Activated CD4-positive, alpha-beta T cell treated with anti-CD3 and anti-CD28 coated beads, Interleukin-2, amount 10 ng/mL, durations not matched to agents 24 days and 14 days (primary cell): ENCODE measurements at places on chromosomes 7 and 10. TPM values are rescaled to one million over a fixed set of nuclear protein-coding genes. Genes with fewer than 3 reads are reported as not detected.

GRCh38 chr7:94655126-94655847 is 646 bp downstream of the SGCE start:
- peak; percentile 61 for DNase-seq

Gene SRRM3
- 0.09 and 0.17 TPM in 2 replicates for total RNA-seq

- no peak for DNase-seq
Measured at GRCh38 chr10:92268748-92269147, 22.1 kb downstream of the CPEB3 start.

DNA sequence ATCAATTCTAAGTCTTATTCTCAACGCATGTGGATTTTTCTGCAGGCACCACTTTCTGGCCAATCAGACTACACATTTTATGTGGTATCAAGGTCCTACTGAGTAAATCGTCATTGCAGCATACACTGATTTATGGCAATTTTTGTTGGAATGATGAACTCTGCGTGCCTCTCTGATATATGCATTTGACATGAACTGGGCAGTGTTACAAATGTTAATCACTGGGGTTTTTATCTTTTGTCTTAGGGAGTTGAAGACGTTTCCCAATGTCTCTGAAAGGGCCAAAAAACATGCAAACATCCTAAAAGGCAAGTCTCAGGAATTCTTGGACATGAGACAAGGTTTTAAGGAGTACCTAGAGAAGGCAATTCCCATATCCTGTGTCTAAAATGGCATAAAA is 809.5 kb upstream of the CELF2 start:
- DNase-seq: no peak

DNA sequence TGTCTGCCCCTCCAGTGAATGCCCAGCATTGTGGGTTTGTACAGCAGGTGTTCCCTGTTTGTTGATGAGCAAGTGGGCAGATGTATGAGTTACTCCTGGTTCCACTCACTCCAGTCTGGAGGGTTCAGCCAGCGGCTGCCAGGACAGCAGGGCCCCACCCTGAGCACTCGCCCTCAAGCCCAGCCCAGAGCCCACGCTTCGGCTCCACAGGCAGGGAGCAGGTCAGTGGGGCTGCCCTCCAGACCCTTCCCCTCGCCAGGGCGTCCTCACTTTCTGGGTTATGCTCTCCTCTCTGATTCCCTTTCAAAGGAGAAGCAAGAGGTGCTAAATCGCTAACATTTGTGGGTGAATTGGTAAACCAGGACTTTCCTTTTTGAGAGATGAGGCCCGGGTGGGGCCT is 4.8 kb upstream of the VIPR2 start:
- no peak for DNase-seq

GRCh38 chr7:158113321-158114025 is 474.1 kb downstream of the PTPRN2 start:
- no peak for DNase-seq

DNA sequence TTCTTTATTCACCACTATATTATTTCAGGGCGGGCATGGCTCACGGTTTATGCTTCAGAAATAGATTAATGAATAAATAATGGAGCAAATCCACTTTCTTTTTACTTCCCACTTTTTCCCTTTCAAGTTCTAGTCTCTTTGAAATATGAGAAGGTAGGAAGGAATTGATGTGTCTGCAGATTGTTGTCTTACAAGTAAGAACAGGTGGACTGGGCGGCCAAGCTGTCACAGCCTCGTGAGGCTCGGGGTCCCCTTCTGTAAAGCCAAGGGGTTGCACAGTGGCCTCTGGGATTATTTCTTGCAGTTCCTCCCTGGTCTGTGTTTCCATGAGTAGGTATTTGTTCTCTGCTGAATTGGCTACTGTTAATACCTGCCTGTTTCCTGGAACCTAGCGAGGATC is 11.2 kb downstream of the VWA2 start:
- DNase-seq: no peak

- no peak for DNase-seq
Measured at GRCh38 chr7:116952635-116953371, 498 bp upstream of the ST7 start.

DNA sequence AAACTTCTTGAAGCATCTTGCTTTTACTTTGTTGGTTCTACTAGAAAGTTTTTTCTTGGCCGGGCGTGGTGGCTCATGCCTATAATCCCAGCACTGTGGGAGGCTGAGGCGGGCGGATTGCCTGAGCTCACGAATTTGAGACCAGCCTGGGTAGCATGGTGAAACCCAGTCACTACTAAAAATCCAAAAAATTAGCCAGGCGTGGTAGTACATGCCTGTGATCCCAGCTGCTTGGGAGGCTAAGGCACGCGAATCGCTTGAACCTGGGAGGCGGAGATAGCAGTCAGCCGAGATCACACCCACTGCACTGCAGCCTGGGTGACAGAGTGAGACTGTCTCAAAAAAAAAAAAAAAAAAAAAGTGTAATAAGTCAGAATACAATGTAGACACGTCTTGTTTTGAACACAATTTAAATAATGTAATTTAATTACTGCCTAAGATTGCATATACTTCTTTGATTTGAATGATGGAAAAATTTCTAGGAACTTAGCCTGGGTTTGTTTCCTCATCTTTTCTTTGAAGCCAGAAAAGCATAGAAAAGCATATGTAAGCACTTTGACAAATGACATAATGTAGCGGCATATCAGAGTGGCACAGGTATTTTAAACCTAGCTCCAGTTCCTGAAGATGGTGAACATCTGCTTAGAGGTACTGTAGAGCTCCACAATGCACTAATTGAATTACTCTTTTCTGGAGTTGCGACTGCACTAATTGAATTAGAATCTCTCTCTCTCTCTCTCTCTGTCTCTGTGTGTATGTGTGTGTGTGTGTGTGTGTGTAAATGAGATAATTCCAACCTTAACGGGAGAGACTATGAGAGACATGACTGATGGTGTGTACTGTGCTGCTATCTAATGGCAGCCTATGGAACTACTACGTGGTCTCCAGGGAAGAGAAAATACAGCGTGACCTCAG is 87.8 kb downstream of the BTRC start:
- DNase-seq: peak; percentile 71

- no peak for DNase-seq
Measured at GRCh38 chr10:120794390-120794789, 56.8 kb upstream of the WDR11 start.

Gene MEIG1
- total RNA-seq: not detected in 2 replicates

DNA sequence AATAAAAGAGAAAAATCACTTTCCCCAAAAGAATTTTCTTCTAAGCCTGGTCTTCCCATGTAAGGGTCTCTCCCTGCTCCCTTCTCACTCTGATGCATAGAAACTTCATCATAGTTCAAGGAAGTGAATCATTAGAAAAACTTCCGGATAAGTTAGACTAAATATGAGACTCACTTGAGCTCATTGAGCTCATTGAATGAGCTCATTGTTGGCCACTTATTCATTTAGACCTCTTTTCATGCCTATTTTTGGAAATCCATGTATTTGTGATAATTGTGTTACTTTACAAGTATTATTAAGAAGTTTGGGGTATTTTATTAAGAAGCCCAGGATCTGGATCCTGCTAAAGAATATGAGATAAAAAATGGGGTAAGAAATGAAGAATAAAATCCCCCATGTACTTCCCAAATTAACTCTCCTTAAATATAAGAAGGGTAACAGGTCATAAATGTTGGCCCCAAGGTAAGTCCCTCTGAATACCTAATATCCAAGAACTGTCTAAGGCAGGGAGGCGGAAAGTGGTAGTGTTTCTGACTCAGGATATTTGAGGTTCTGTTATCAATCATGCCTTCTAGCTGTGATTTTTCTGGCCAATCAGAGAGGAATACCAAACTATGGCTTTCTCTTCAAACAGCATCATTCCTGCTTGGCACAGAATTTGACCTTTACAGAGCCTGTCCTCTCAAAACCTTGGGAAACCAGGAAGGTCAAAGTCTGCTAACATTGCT is 236.5 kb upstream of the PTN start:
- DNase-seq: no peak

GRCh38 chr10:3867454-3868270 is 82.7 kb upstream of the KLF6 start:
- DNase-seq: no peak

- no peak for DNase-seq
Measured at GRCh38 chr7:111607621-111608020, 45.3 kb upstream of the IMMP2L start.

Gene SPDYE2
- total RNA-seq: 0.19 TPM in 1 of 2 replicates, not detected in the other

Gene PMPCB
- 73.1 and 75.9 TPM in 2 replicates for total RNA-seq

GRCh38 chr7:47905076-47905920 is 43.0 kb downstream of the PKD1L1 start:
- no peak for DNase-seq

DNA sequence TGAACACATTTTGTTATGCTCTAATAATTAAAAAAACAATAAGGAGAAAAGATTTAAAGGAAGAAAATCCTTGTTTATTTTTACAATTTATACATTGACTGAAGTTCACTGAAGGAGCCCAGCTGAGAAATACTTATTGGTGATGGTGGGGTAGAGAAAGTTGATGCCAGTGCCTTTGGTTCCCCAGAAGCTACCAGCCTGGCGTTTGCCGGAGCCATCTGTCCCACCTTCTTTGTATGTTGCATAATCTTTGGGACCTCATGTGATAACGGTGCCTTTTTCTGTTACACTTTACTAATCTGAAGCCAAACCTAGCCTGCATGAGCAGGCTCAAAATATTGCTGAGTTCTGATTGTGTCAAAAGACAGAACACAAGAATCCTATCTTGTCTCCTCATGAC is 22.7 kb downstream of the ZNF365 start:
- DNase-seq: no peak

GRCh38 chr10:121835376-121835775 is 92.5 kb downstream of the ATE1 start:
- no peak for DNase-seq

DNA sequence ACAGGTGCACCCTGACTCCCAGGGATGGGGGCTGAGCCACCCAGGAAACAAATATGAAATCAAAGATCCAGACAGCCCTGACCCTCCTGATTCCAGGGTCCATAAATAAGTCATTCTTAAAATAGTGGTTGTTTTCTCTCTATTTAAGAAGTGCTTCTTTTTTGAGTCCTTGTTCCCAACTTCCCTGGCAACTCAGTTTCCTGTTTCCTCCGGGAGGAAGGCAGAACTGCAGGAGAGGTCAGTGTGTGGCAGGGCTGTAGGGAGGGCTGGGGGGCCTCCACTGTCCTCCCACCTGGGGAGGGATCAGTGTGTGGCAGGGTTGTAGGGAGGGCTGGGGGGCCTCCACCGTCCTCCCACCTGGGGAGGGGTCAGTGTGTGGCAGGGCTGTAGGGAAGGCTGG is 88.7 kb upstream of the PDGFA start:
- DNase-seq: no peak

GRCh38 chr7:139798892-139799291 is 21.1 kb upstream of the HIPK2 start:
- no peak for DNase-seq

Gene TMEM196
- not detected in 2 replicates for total RNA-seq

DNA sequence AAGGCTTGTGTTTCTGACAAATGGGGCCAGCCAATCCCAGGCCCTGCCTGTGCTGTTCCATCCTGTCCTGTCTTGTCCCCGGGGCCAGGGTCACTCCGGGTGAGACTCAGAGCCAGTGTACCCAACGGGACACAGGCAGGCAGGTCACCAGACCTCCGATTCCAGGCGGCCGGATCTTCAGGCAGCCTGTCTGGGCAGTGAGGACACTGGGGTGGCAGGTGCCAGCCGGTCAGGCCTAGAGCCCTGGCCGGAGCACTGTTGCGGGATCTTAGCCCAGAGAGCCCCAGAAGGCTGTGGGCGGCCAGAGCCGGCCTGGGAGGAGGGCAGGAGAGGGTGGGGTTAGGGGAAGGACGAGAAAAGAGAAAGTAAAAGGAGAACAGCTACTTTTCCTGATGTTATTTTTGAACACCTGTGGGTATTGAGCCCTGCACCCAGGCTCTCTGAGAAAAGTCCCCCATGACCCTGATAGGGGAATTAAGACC is 134.3 kb upstream of the TNRC18 start:
- DNase-seq: peak; percentile 77

GRCh38 chr10:77844713-77845445 is 81.7 kb downstream of the DLG5 start:
- DNase-seq: no peak

Gene UPK3B
- total RNA-seq: 1.1 and 1.2 TPM in 2 replicates

Gene NFE2L3
- 67.8 and 68.7 TPM in 2 replicates for total RNA-seq

Gene NYAP1
- 0.17 and 0.49 TPM in 2 replicates for total RNA-seq

Gene HGF
- total RNA-seq: not detected in 2 replicates

Gene ADRA2A
- 0.05 TPM in 1 of 2 replicates, not detected in the other for total RNA-seq

DNA sequence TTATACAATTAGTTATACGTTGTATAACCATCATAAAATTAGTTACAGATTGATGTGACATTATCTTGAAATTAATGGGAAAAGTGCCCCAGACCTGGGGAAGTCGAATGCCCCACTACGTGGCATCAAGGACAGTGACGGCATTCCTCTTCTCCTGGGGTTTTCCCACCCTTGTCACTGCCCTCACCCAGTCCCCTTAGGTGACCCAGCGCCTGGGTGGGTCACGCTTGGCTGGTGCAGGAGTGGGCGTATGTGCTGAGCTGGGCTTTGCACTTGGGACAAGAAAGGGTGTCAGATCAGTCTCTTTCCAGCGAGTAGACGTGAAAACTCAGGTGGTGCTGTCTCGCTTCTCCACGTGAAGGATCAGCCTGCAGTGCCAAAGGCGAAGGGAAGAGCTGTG is 7.6 kb downstream of the FOXK1 start:
- DNase-seq: no peak

Gene CLDN4
- not detected in 2 replicates for total RNA-seq

DNA sequence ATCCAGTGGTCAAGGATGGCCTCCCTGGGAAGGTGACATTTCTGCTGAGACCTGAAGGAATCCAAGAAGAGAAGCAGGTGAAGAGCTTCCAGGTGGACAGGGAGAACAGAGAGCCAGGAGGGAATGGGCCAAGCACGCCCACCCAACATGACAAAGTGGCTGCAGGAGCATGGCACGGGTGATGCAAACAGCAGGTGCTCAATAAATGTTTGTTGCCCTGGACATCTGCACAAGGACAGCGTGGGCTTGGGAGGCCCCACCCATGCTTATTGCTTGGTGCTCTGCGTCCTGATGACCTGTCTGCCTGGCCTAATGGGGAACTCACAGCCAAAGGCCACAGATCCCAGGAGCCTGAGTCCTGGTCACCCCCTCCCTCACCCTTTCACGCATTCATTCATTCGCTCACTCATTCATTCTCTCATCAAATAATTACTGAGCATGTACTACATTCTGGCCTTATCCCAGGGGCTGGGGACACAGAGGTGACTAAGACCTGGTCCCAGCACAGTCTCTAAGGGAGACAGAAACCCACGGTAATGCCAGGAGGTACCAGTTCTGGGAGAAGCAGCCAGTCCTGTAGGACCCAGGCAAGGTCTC is 13.1 kb downstream of the RHBDD2 start:
- no peak for DNase-seq

- DNase-seq: no peak
Measured at GRCh38 chr10:52083422-52083821, 230.7 kb upstream of the DKK1 start.

GRCh38 chr7:142174441-142174840 is 62.9 kb downstream of the MGAM2 start:
- DNase-seq: no peak
